ENCODE measurements at places on chromosomes 7 and 10. TPM values are rescaled to one million over a fixed set of nuclear protein-coding genes. Genes with fewer than 3 reads are reported as not detected.

Gene TMEM225B
- 0.92 TPM for total RNA-seq

Gene MSMB
- total RNA-seq, result not detected

Gene PPRC1
- 56.5 TPM for total RNA-seq

Gene RGR
- total RNA-seq, result not detected

Gene ERVW-1
- not detected for total RNA-seq

Gene CTTNBP2
- total RNA-seq, result 0.21 TPM

Gene ACBD7
- total RNA-seq, result 1.1 TPM

Gene GNG11
- total RNA-seq, result 33.0 TPM

Gene COL17A1
- total RNA-seq, result 1.7 TPM

Gene NPC1L1
- 0.06 TPM for total RNA-seq

Gene FXYD4
- not detected for total RNA-seq

Gene OR2A12
- total RNA-seq, result not detected

Gene NPY
- total RNA-seq, result not detected

Gene IL2RA
- not detected for total RNA-seq

Gene ZNF746
- 19.3 TPM for total RNA-seq

Gene CTBP2
- total RNA-seq, result 107 TPM

Gene ZNF438
- total RNA-seq, result 1.7 TPM
